HTR-8/SVneo (cell line): ENCODE measurements at places on chromosomes 7 and 10.

DNA sequence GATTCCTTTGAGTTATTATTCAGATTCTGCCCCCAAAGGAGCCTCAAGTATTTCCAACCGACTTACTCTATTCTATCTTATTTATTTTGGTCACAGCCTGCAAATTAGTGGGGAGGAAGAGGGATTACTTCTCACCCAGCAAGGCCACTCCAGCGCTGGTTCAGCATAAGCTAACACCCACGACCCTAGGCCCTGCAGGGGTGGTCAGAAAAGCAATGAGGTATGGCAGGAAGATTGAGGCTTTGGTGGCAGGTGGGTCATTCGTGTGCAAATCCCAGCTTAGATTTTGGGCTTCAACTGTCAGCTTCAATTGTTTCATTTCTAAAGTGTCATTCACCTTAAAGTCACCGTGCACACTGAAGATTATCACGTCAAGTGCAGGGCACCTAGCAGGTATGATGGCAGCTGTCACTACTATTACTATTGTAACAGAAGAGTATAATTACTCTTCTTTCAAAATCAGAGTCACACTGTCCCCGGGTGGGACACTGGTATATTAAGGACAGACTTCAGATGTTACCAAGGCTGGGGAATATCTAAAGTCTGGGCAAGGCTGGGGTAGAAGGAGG, 48.8 kb upstream of the OPTN start:
- no peak for DNase-seq

GRCh38 chr10:119101366-119102098, 2.4 kb upstream of the DENND10 start:
- no peak for DNase-seq

DNA sequence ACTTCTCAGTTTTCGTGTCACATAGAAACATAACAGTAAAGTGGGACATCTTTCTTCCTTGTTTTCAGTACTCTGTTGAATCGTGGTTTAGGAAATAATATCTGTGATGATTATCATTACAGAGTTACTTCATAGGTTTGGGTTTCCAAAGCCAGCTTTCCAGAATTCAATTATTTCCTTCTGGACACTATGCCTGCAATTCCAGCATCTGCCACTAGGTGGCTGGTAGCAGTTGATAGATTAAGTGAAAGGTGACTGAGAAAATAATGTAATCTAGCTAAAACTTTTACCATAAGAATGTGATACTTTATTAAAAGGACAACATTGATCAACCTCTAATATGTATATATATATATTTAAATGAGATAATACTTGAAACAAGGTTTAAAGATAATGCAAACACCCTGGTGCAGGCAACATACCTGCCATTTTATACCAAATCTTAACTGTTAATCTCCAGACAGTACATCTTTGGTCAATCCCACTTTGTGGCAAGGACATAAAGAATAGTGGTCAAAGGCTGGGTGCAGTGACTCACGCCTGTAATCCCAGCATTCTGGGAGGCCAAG, 102.6 kb downstream of the SH3PXD2A start:
- DNase-seq = no peak

DNA sequence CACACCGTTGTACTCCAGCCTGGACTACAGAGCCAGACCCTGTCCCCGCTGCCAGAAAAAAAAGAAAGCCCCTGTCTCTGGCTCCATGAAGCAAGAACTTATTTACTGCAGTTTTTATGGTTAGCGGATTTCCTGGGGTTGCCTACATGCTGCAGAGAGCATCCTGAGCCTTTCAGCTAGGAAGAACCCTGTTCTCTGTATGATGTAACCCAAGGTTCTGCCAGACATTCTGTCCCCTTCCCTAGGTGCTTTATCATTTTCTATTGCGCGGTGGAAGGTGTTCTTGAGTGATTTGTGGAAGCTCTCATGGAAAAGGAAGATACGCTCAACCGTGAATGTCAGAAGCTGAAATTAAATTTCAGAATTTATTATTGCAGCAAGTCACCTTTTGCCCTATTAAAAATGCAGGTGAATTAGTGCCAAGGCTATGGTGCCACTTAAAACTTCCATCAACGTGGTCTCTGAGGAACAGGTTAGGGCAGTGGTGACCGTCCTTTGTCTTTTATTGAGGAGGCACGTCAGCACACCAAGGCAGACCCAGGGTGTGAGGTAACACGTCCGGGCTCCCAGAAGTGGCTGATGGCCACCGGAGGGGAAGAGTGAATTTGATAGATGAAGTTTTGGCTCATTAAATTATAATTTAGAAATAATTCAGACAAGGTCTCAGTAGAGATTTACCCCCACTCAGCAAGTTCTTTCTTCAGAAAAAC, 273.1 kb downstream of the PHTF2 start:
- DNase-seq = no peak

DNA sequence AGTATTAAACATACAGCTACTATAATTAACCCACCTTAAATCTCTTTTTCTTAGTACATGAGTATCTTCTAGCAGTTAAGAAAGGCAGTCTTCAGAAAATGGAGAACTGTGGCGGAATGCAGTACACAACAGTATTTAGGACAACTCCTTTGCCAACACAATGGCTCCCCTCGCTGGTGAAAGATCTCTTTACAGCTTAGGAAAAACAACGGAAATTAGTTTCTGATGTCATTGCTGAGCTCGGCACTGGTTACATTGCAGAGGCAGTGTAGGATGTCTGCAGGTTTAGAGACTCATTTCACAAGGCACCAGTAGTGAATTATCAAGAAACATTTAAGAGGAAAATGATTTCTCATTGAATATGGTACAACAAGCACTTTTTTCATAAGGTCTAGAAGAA, 43.4 kb downstream of the GLRX3 start:
- peak; percentile 31 for DNase-seq

GRCh38 chr10:90635111-90635765, 222.6 kb downstream of the HTR7 start:
- no peak for DNase-seq

DNA sequence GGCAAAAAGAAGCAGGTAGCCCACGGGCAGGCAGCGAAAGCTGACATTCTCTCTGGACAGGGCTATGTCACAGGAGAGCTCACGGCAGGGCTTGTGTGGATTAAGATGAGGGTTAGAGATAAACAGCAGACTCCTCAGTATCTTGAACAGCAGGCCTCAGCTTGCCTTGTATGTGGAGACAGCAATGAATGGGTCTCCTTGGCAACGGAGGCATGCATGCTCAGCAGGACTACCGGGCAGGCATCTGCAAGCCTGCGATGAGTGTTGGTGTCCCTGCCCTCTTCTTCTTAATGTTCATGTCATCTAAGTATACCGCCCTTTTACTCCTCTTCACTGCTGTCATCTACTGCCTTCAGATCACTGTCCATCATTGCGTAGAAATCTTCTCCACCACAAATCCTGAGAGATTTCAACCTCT, 81.9 kb upstream of the C1GALT1 start:
- DNase-seq = no peak

DNA sequence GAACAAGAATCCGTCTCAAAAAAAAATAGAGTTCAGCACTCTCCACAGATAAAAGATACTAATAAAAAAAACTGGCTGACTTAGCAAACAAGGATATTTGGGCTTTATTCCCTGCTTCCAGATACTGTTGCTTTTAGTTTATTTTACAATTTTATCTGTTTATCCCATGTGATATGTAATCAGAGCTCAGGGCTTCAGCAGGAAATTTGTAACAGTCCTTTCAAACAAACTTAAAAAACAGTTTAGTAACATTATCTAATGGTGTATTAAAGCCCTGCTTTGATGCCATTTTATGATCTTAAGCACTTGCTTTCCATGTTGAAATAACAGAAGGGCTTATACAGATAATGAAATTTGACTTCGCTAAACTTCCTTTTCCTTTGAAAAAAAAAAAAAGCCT, 28.1 kb downstream of the DCLRE1A start:
- DNase-seq = no peak

DNA sequence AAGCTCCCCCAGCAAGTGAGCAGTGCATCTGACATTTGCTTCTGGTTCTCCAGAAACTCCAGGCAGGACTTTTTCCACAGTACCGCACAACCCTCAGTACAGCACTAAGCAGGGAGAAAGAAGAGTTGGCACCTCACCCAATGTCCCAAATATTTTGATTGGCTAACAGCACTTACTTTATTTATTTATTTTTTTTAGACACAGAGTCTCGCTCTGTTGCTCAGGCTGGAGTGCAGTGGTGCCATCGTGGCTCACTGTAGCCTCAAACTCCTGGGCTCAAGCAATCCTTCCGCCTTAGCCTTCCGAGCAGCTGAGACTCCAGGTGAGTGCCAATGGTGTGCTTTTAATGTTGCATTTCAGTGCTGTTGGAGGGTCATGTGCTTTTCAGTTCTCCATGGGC, 200.3 kb upstream of the ZMIZ1 start:
- DNase-seq = no peak

DNA sequence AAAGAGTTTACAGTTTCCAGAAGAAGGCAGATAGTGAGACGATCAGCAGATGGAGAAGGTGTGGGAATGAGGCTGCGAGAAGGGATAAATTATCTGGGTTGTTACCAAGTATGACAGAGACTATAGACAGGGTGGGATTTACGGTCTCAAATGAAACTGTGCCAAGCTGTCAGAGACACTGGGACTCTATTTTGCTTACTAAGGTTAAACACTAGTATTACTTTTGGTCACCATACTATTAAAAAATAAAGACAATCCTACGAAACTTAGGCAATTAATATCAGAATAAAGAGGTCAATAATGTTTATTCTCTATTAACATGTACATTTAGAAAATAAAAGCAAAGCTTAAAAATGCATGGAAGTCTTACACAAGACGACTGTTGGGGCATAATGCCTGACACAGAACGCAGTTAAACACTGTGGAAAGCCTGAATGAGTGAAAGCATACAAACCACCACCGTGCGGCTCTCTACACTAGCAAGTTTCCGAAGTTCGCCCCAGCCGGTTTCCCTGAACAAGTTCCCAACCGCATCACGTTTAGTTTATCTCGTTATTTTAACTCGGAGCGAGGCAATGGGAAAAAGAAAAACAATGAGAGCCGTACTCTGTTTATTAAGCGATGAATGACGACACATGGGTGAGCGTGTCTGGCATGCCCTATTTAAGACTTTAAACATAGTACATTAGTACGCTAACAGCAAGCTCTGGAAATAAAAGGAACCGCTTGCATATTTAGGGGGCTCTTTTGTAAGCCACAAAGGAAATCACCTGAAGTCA, 909 bp upstream of the CC2D2B start:
- peak; percentile 38 for DNase-seq

DNA sequence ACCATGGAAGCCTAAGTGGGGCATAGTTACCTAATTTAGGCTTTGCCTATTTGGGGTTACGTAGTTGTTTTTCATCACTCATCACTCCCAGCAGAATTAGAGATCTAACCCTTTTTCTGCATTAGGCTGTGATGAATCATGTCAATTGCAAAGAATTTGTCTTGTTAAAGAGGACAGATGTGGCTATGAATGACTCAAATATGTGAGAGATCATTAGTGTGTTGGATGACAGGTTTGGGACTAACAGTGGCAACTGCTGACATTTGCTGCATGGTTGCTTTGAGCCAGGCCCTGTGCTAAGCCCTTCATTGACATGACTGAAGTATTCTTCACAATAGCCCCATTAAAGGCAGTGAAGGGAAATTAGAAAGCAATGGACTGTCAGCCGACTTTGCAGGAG, 83.4 kb upstream of the BMPER start:
- DNase-seq = no peak

- DNase-seq = no peak
Measured at GRCh38 chr7:147171013-147171391, 1054.4 kb downstream of the CNTNAP2 start.

DNA sequence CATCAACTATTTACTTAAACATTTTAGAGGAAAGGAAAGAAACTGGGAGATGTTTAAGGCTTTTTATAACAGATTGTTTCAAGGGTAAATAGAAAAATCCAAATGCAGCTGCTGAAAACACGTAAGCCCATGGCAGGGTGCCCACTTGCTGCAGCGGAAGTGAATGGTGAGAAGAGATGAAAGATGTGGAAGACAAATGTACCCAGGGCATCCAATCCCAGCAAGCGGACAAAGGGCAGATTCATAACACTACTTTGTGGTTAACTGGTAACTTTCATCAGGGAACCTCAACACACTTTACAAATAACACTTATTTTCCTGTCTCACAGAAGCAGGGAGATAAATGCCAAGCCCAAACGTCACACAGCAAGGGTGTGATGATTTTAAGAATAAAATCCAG, 358.4 kb downstream of the KCNMA1 start:
- no peak for DNase-seq

DNA sequence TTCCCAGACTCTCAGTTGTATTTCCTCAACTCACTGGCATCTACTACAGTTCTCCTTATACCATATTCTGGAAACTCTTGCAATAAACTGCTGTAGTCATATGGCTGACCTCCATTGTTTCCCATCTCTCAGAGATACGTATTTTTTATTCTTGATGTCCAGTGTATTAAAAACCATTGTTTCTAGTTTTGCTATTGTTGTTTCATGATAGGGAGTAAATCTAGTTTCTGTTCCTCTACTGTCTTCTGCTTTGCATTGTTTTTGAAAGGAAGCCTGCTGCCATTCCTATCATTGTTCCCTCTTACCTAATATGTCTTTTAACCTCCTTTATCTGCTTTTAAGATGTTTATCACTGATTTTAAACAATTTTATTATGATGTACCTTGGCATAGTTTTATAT, 255.0 kb downstream of the ADK start:
- no peak for DNase-seq

- DNase-seq = no peak
Measured at GRCh38 chr7:31052841-31053601, 913 bp downstream of the ADCYAP1R1 start.

DNA sequence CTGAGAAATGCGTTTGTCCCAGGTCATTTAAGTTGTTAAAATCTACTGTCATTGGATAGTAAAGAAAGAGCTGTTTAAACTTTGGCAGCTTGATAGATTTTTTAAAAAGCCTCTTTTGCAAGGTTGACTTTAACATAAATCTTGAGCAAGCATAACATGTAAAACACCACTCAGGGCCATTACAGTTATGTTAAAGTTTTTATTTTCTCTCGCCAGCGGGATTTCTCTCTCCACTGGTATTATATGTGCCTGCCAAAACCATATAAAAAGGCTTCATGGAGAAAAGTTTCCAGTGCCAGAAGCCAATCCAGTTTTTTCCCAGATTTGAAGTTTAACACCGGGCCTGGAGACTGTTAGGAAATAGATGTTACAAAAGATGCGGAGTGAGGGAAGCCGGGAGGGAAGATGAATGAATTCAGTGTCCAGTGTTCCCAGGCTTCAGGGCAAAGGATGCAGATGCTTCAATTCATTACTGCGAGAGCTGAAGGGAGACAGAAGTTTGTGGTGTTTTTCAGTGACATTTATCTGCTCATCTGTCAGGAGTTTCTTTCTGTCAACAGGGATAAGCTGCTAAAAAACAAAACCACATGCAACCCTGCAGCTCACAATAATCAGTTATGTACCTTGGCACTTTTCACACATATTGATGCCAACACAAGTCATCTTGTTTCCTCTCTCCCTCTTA, 155.5 kb downstream of the SPAG6 start:
- no peak for DNase-seq

GRCh38 chr7:70353946-70354335, 755.7 kb downstream of the AUTS2 start:
- no peak for DNase-seq
